ENCODE measurements at places on chromosomes 5 and 9.
A peak's percentile ranks its signal among the peaks of the same experiment; 100 is the strongest.

DNA sequence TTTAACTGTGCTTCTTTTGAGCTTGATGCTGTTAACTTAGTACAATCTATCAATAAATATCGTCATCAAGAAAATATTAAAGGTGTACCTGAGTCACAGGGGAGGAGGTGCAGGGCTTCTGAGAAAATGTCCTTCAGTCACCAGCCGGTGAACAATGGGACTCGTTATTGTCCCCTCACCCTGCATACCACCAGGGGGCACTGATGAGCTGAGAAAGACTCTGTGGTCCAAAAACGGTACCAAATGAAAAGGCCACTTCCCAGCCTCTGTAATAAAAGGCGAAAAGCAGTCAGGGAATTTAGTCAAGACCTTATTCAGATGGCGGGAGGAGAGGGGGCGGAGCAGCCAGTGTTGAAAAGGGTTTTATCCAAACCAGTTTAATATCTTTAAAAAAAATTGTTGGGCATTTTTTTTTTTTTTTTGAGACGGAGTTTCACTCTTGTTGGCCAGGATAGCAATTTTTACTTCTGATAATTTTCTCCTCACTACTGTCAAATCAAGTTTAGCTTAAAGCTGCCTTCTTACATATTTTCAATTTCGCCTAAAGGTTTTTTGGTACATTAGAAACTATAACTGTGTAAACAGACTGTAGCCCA is 271.9 kb upstream of the ADAMTS16 start:
- peak; percentile 64 for DNase-seq

- DNase-seq: no peak
These were observed 139.3 kb downstream of the RAPGEF6 start for GRCh38 chr5:131495536-131496399.

DNA sequence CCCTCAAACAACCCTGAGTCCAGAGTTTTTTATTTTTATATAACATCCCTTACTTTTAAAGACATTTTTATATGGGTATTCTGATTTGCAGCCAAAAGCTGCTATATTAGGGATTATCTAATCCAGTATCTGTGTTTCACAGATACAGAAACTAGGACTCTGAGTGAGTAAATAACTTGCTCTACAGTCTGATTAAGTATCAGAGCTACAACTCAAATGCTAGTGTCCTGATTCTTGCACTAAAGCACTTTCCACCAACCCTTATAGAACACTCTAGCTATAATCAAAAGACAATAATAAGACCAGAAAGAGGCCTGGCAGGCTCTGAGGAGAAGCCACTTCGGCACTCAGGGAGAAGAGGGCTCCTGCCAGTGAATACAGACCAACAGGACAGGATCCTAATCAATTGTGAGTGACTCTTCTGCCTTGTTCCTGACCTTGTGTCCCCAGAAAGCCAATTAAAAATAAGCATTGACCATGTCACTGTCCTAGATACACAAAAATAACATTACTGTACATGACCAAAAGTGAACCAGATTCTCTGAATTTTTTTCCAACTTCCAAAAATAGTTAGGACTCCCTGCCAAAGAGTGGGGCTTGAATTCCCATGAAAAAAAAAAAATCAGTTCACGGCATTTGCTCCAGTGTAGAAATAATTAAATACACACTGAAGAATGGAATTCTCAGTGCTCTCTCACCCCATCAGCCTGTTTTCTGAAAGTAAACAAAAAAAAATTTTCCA is 63.6 kb upstream of the MAP3K1 start:
- no peak for DNase-seq

- no peak for DNase-seq
These were observed 96.7 kb upstream of the MAMDC2 start for GRCh38 chr9:69946800-69947437.

GRCh38 chr9:87958591-87958990 is 15.7 kb downstream of the CDK20 start:
- no peak for DNase-seq

Data from H9 (cell line).